ENCODE measurements at places on chromosomes 1 and 21. TPM values are rescaled to one million over a fixed set of nuclear protein-coding genes. Genes with fewer than 3 reads are reported as not detected.

Gene HES2
- total RNA-seq, result not detected

Gene PTAFR
- 0.45 TPM for total RNA-seq

Gene LRRC3
- 1.2 TPM for total RNA-seq

Gene COL11A1
- total RNA-seq, result under 0.01 TPM

Gene ESRRG
- 0.29 TPM for total RNA-seq

Gene PAFAH2
- total RNA-seq, result 9.7 TPM

Gene LEFTY2
- not detected for total RNA-seq

- DNase-seq, result peak; percentile 59
Observed at GRCh38 chr1:47527653-47528272, 89.9 kb downstream of the FOXD2 start.

GRCh38 chr1:207077470-207078377, 10.9 kb upstream of the C4BPB start:
- DNase-seq, result peak; percentile 74

DNA sequence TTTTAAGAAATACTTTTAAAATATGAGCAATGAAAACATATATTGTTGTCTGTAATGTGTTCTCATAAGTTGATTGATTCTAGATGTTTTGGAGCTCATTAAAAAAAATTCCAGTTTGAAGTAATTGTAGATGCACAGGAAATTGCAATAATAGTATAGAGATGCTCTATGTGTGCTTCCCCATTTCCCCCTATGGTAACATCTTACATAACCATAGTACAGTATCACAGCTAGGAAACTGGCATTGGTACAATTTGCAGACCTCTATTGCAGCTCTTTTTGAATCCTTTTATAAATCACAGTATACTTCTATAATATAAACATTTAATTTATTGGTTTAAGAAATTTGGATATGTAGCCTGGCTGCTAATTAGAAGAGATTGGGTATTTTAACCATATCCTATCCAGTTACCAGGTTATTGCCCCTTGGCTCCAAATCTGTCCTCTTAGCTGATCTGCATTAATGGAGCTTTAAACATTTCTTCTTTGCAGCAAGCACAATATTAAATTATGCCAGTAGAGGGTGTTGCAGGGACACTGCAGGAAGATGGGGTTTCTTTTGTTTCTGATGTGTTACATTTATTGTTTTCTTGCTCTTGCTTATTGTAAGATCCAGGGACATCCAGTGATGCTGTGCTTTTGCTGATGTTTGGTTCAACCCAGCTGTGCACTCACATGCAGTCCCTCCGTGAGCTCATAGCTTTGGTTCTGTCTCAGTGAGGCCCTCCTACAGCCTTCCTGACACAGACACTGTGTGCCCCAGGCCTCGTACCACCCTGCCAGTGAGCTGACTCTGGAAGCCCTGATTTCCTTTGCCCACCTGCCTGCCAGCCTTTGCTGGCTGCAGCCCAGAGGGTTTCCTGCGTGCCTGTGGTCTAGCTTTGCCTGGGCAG, 103.3 kb downstream of the RABGAP1L start:
- DNase-seq, result peak; percentile 78

DNA sequence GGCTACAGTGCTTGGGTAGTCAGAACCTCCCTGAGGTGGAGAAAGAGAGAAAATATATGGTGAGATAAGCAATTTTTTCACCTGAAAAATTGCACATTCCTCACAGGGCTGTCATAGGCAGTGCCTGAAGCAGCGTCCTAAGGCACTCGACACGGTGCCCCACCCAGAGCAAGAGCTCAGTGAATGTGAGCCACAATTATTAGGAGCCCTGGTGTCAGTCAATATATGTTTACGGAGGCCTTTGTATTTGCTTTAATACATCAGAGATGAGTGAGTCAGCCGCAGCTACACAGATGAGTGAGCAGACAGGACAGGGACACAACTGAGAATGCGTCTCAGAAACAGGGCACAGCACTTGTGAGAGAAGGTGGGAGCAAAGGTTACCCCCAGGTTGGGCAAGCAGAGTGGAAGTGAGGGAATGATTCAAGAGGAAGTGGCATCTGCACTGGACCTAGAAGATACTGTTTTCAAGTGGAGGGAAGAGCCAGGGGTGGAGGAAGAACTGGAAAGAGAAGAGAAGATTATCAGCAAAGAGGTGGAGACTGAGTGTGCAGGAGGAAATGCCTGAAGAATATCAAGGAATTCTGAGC, 5.2 kb upstream of the PIGC start:
- DNase-seq, result peak; percentile 28

DNA sequence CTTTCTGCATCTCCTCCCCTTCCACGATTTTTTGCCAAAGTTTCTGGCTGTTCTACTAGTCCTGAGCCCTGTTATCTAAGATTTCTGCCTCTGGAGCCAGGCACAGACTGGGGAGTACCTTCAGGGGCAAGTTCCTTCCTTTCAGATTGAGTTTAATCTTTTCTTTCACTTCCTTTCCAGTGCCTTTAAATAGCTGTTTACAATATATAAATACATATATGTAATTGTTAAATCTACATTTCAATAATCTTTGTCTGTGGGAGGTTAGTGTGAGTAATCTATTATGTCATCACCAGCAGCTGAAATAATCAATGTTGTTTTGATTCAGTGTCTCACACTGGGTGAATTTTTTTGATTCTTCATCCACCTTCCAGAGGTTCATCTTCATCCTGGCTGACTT, 31.8 kb downstream of the DIPK1A start:
- DNase-seq, result no peak

DNA sequence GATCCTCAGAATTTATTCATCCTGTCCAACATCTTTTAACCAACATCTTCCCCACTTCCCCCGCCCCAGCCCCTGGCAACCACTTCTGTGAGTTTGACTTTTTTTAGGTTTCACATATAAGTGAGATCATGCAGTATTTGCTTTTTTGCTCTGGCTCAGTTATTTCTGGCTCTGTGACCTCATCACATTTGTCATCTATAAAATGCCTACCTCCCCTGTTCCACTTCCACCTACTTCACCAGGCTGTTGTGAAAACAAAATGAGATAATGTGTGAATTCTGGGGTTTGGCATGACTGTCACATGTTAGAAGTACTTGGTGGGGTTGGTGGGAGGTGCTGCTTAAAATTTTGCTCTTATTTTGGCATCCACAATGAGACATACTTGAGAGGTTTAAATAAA, 18.4 kb downstream of the HHAT start:
- DNase-seq, result no peak

DNA sequence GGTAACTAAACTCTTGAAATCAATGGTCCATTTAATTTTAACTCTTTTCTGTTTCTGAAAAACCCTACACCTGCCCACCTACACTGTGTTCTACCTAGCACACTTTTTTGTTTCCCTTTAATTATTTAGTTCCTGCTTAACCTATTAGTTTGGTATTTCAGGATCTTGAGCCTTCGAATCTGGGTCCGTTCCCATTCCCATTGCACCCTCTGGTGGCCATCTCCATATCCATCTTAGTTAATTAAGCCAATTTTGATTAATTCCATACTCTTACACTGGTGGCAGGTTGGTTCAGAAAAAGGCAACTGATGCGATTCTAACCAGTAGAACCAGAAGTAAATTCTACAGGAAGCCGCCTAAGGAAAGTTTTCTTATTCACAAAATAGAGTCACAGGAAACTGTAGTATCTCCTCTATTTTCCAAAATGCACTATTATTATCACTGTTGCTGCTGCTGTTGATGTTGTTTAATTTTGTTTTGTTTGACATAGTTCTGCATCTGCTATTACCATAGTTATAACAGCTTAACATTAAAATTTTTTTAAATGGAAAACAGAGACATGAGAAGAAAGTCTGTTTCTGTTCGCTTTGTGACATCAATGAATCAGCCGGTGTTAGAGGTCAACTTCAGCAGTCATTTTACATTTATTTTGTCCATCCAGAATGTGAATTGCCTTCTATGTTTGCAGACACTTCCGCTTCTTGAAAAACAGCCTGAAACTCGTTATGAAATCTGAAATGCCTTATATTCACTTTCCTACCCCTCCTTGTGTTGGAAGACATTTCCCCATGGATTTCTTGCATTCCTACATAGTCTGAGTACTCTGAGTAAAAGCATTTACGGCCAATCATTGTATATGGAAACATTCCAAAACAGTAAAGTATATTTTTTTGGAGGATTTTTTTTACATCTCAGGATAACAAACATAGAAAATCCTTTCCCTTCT, 115.5 kb upstream of the NCAM2 start:
- peak; percentile 47 for DNase-seq

- DNase-seq, result no peak
Observed at GRCh38 chr1:87706203-87706602, 377.5 kb downstream of the LMO4 start.

DNA sequence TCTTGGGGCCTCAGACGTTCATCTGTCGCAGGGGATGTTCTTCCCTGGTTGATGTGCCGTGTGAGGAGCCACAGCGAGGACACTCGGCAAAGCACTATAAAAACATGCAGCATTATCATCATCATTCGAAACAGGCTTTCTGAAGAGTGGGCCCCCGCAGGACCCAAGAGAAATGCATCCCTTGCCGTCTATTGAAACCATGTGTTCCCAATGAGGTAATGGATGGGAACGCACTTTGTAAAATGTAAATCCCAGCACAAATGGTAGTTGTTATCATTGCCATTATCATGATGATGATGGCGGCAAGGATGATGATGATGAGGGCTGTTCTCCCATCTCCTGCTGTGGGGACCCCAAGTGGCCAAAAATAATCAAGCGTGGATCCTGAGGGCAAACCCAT, 76.8 kb downstream of the GLIS1 start:
- no peak for DNase-seq

- no peak for DNase-seq
Observed at GRCh38 chr1:84294751-84295150, 6.8 kb upstream of the SAMD13 start.

- DNase-seq, result no peak
Observed at GRCh38 chr1:80349218-80349617, 1342.7 kb upstream of the ADGRL4 start.

DNA sequence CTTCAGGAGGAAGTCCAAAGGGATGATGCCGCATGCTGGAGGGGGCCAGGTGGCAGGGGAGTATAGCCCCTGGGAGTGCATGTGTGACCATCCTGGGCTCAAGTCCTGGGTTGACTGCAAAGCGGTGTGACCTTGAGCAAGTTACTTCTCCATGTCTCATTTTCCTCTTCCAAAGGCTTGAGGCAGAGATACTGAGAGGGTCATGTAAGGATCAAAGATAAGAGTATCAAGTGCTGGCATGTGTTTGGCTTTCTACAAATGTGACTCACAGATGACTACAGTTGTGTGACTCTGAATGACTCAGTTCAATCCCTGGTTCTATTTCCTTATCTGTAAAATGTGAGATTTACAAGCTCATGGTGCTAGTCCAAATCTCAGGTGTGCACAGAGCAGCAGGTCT, 26.1 kb downstream of the PROK1 start:
- no peak for DNase-seq

- no peak for DNase-seq
Observed at GRCh38 chr1:19416145-19416544, 69.2 kb downstream of the CAPZB start.

GRCh38 chr1:235553112-235553551, 48.9 kb upstream of the B3GALNT2 start:
- peak; percentile 50 for DNase-seq

- no peak for DNase-seq
Observed at GRCh38 chr1:223479718-223480425, 86.7 kb downstream of the CCDC185 start.

- no peak for DNase-seq
Observed at GRCh38 chr1:91101328-91101727, 79.5 kb upstream of the ZNF644 start.

DNA sequence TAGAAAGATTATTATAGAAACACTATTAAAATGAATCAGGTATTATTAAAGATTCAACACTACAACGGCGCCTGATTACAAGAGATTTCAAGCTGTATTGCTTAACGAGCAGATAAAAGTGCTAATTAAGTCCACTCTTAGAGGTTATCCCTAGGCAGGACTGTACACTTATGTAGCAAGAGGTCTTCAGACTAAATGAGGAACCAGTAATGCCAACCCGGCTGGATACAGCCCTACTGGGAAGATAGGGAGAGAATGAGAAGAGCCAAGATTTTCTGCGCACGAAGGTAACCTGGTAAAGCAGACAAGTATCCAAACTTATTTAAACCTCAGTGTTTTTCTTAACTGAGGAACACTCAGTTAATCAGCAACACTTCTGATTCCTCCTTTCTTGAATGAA, 115.7 kb upstream of the HIVEP3 start:
- no peak for DNase-seq

DNA sequence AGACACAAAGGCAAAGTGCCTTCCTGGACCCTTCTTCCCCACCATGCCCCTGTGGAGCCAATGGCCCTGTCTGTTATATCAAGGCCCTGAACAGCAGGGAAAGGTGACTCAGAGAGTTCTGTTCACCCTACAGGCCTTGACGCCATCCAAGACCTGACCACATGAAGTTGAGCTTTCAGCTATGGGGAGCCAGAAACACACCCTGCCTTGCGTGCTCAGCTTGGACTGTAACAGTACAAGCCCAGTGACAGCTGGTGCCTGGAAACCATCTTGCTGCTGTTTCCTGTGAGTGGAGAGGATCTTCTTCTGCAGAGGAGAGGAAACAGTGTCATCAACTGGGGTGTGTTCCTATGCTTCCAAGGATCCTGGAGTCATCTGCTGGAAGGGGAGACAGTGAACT, 165.0 kb upstream of the IRF2BP2 start:
- peak; percentile 33 for DNase-seq

DNA sequence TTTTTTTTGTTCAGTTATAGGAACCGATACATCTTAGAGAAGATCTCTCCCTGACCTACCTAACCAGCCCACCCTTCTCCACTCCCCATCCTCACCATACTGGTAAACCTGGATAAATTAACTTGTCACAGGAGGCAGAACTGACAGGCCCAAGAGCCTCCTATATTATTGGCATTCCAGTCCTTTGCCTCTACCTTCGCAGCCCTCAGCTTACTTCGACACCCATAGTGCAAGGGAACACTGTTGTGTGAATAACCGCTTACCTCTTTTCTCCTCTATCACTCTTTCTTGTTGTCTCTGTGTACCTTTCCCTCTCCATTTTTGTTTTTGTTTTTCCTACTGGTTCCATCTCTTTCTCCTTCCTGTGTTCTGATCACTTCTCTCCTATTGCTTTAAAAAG, 58.7 kb downstream of the CDC14A start:
- no peak for DNase-seq

- DNase-seq, result no peak
Observed at GRCh38 chr1:200038325-200038980, 10.9 kb downstream of the NR5A2 start.

Measured in stomach (tissue), 19 donors.